ENCODE measurements at places on chromosomes 5 and 9.

- DNase-seq = no peak
Observed at GRCh38 chr9:134326724-134327601, 708 bp downstream of the RXRA start.

- DNase-seq = no peak
Observed at GRCh38 chr5:33303579-33304095, 137.1 kb upstream of the TARS1 start.

- no peak for DNase-seq
Observed at GRCh38 chr9:91856419-91856818, 93.6 kb downstream of the ROR2 start.

GRCh38 chr5:159212657-159213462, 3.5 kb upstream of the RNF145 start:
- DNase-seq = no peak

GRCh38 chr5:155128786-155129512, 115.4 kb downstream of the KIF4B start:
- no peak for DNase-seq

DNA sequence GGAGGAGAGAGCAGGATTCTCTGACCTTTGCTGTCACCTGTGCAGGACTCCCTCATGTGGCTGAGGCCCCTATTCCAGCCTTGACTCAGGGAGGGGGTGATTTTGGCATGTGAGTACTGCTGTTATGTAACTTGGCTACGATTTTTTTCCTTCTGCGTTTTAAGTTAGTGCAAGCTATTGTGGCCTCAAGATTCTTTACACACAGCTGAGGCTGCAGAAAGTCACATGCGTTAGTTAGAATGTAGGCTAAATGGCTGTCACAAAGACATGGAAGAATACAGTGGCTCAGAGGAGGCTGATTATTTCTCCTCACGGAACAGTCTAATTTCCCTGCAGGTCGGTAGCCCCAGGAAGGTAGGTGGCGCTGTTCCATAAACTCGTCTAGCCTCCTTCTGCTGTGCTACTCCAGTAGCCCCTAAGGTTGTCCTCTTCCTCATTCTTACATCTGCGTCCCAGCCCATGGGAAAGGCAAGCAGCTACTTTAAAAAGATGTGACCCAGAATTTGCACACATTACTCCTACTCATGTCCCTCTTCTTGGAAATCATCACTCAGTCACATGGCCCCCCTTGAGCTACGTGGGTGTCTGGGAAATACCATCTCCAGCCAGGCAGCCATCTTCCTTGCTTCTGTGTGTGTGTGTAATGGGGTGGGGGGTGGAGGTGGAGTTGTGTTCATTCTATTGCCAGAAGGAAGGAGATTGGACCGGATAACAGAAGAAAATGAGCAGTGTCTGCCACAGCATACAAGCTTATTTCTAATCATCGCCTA, 486.6 kb downstream of the CCDC171 start:
- no peak for DNase-seq

GRCh38 chr9:98380065-98380681, 124.7 kb upstream of the TBC1D2 start:
- no peak for DNase-seq

DNA sequence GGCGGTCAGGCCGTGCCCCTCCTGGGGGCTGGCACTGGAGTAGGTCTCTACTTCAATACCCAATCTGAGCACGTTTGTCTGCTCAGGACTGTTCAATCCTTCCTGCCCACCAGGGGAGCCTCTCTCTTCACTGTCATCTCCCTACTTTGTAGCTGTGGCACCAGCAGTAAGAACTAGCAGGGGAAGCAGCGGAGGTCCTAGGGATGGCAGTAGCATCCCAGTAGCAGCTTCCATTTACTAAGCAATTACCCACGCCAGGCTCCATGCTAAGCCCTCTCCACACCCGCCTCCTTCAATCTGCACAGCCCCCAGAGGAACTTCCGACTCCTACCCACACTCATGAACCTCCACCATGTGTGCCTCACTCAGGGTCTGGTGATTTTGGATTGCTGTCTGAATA, 31.7 kb downstream of the FSTL4 start:
- DNase-seq = no peak

GRCh38 chr5:119383008-119383407, 27.2 kb downstream of the TNFAIP8 start:
- no peak for DNase-seq

DNA sequence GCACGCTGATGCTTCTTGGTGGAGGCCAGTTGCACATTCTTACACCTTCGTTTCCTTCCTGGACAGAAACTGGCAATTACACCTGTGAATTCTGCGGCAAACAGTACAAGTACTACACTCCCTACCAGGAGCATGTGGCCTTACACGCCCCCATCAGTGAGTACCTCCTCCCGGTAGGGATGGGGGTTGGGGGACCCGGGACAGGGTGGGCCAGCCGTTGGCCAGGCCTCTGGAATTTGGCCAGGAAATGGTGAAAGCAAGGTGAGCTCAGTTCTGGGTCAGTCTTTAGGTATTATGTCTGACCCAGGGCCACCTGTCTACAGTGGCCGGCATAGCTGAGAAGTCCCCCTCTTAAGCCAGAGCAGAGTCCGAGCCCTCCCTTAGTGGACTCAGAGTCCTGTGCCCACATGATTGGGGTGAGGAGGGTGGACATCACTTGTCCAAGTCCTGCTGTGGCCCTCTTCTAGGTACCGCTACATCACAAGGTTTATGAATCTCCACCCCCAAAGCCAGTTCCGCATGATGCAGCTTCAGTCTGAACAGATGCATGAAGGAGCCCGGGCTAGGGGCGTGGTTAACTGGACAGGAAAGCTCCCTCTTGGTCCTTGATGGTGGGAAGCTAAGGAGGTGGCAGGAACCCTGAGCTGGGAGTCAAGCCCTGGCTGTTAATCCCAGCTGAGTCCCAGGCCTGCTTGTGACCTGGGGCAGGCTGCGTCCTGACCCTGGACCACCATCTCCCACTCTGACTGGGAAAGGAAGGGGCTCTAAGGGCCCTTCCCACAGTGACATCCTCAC, 61.3 kb downstream of the AMBP start:
- DNase-seq = no peak

- DNase-seq = no peak
Observed at GRCh38 chr9:33435821-33436277, 11.5 kb downstream of the AQP3 start.

GRCh38 chr9:113720495-113720894, 155.6 kb upstream of the ZNF618 start:
- DNase-seq = no peak

DNA sequence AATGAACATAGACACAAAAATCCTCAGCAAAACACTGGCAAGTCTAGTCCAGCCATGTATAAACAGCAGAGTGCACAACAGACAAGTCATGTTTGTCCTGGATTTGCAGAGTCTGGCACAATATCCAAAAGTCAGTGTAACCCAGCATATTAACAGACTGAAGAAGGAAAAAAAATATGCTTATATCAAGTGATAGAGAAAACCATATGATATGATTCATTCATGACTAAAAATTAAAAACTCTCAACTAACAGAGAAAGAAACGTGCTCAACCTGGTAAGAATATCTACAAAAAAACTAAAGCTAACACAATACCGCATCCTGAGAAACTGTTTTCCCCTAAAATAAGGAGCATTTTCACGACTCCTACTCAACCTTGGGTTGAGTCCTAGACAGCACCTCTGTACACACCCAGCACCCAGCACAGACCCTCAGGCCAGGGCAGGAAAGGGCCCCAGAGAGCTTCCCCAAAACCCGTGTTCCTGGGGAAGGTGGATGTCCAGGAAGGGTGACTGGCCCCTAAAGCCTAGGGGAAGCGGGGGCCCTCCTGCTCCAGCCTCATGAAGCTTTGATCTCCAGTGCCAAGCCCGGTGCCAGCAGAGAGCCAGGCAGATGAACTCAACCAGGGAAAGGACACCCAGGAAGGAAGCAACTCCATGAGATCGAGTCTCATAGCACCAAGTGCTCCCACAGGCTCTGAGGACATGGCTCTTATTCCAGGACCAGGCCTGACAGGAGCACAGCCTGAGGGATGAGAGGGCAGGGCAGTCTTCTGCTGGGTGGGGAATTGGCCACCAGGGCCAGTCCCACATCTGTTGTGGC, 38.9 kb downstream of the ADAMTS2 start:
- DNase-seq = no peak

DNA sequence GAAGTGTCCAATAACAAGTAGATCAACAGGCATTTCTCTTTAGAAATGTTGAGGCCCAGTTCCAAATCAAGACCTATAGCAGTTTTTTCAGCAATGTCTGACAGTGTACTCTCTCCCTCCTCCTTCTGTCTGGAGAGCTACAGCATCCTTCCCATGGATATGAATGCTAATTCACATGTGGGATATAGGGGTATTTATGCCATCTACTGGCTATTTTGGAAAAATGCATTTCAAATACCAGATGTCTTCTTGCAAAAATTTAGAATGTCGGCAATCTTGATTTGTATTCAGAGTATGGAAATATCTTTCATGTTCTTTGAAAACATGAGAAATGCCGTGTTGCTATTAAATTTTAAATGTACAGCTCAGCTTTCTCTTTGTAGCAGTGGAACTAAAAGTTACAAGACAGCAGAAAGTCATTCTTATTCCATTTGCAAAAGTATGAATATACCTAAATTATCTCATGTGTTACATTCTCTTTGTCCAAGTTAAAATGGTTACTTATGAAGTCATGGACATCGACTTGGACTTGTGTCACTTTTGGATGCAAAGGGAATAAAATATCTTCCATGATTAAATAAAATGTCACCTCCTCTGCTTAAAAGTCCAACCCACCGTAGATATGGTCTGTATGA, 647.8 kb downstream of the TAF11L14 start:
- DNase-seq = no peak

DNA sequence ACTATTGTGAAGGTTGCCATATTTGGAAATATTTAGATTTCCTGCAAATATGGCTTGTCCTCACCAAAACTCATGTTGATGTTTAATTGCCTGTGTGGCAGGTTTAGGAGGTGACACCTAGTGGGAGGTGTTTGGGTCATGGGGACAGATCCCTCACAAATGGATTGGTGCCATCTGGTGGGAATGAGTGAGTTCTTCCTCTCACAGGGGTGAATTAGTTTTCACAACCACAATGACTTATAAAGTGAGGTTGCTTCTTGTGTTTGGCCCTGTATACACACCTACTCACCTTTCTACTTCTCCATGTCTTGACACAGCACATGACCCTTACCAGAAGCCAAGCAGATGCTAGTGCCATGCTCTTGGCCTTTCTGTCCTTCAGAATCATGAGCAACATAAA, 41.1 kb downstream of the ISOC1 start:
- no peak for DNase-seq

- DNase-seq = no peak
Observed at GRCh38 chr9:95137587-95138145, 179.8 kb downstream of the FANCC start.

DNA sequence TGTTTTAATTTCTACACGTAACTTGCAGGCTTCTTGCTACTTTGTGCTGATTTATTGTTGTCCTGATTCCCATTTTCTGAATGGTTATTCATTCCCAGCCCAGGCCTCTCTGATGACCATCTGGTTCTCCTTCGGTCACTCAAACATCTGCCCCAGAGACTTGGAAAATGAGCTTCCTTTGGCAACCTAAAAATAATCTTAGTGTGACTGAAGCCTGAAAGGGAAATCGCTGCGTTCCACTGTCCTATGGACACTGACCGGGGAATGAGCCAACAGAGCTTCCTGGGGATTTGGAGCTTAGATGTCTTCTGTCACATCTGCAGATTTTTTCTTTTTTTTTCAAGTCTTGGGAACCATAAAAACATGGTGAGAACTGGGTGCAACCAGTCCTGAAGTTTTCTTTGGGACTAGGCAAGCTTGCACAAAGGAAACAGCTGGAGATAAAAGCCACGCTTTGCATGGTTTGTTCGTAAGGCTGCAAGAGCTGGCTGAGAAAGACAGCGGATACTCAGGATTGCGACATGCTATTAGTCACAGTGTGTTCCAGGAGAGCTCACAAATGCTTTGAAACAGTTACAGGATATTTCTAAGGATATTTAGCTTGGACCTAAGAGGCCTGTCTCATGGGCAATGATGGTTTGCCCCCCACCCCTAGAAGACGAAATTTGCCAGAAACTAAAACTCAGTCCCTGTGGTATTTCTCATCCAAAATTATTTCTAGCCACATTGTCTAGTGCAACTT, 146.2 kb downstream of the GOLPH3 start:
- no peak for DNase-seq

DNA sequence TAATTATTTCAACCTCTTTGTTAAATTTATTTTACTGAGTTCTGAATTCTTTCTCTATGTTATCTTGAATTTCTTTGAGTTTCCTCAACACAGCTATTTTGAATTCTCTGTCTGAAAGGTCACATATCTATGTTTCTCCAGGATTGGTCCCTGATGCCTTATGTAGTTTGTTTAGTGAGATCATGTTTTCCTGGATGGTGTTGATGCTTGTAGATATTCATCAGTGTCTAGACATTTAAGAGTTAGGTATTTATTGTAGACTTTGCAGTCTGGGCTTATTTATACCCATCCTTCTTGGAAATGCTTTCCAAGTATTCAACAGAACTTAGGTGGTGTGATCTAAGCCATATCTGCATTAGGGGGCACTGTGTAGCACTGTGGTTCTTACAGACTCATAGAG, 70.2 kb upstream of the SLC27A6 start:
- no peak for DNase-seq

DNA sequence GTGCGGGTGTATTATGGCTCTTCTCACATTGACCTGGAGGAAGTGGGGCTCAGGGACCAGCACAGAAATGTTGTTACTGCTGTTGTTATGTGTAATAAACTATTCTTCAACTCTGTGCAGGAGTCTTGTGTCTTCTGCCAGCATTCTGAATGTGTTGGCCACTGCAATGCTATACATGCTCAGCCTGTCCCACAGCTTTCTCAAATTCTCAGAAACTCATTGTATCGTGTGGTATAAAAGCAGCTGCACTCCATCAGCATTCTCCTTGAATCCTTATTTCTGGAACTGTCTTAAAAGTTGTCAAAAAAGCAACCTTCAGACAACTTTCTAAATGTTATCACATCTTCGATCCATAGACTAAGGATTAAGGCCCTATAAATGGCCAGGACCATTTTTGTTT, 72.0 kb downstream of the ZNF474 start:
- DNase-seq = no peak

Data from stimulated activated CD8-positive, alpha-beta memory T cell treated with anti-CD3 and anti-CD28 coated beads, Interleukin-15, amount 100 ng/mL, for 48 hours (primary cell).